ENCODE measurements at places on chromosomes 4 and X.

DNA sequence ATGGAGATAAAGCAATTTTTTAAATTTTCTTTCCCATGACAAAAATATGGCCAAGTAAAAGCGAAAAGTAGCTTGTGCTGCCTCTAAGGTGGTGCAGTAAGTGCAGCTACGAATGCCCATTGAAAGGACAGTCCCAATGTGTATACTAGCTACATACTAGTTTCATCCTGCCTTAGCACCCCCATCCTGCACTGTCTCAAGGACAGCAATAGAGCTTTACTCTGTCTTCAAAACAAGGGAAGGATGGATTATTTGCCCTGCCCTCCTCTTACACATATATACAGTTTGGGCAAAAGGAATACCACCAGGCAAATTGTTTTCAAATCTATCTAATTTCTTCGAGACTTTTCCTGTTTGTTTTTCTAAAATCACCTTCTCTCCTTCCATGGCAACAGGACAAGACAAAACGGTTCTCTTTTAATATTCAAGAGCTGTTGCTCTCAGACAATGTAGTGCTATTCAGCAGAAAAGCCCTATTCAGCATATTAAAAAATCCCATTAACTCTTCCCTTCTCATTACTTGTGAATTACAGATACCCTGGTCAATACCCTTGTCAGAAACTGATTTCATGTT, 75.1 kb upstream of the SLC7A11 start:
- no peak for DNase-seq

GRCh38 chrX:39983715-39984114, 114.0 kb downstream of the BCOR start:
- DNase-seq = no peak

DNA sequence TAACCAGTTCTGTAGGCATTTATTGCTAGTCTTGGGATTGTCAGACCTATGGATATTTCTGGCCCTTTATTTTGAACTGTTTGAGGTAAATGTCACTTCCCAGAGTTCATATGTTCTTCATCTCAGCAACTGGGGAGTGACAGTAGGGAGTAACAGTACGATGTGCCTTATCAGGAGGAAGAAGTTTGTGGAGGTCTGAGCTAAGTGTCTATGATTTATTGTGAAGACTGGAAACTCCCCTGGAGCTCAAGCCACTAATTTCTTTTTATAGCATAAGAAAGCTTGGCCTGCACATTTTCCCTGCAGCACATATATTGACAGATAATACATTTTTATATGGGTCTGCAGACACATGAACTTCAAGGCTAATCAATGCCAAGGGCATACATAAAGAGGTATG, 383.8 kb downstream of the GRXCR1 start:
- no peak for DNase-seq

DNA sequence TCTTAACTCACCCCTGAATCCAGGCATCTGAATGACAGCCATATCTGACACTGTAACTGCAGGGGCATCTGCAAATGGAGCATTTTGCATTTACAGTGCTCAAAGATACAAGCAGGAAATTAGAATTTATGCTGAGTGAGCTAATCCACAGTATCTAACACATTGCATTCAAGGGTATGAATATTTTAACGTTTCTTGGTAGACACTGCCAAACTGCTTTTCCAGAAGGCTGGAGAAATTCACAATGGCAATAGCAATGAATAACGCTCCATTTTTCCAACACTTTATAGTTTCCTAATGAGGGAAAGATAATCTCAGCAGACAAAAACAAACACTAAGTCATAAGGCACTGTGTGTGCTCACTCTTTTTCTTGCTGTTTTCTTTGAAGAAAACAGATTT, 30.9 kb downstream of the AADAT start:
- DNase-seq = no peak

GRCh38 chr4:186685767-186686183, 37.9 kb downstream of the FAT1 start:
- no peak for DNase-seq

DNA sequence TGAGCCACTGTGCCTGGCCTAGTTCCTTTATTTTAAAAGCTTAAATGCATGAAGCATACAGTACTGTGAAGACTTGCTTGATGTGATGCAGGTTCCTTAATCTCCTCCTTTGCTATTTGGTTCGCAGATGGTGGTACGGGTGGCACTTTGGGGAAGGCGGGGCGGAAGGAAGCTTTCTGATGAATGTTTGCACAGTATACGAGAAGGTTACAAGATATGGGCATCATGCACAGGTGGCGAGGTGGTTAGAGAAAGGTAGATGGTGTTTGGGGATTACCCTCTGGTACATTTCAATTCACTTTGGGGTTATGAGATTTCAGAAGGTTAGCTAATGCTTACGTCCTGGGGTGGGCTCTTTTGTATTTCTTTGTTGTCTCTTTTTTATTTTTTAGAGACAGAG, 17.2 kb downstream of the RHOH start:
- no peak for DNase-seq

GRCh38 chrX:981791-982626, 230.4 kb downstream of the CRLF2 start:
- no peak for DNase-seq

DNA sequence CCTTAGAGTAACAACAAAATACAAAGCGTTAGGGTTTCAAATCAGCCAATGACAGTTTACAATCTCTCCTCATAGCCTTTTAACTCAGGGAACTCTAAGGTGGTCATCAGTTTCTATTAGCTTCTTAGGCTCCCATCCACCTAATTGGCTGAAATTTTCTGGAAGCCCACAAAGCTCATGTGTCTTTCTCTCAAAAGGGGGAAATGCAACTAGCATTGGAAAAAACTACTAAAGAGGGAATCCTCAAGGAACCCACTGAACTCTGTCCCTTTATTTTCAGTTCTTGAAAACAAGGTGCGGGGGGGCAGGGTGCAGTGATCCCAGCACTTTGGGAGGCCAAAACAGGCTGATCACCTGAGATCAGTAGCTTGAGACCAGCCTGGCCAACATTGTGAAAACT, 56.4 kb downstream of the PDGFC start:
- DNase-seq = no peak

All from LNCaP clone FGC (cell line).